Activated CD8-positive, alpha-beta memory T cell treated with anti-CD3 and anti-CD28 coated beads, Interleukin-2, amount 10 ng/mL, durations not matched to agents 7 days and 5 days (primary cell): ENCODE measurements at places on chromosomes 12 and 14.

DNA sequence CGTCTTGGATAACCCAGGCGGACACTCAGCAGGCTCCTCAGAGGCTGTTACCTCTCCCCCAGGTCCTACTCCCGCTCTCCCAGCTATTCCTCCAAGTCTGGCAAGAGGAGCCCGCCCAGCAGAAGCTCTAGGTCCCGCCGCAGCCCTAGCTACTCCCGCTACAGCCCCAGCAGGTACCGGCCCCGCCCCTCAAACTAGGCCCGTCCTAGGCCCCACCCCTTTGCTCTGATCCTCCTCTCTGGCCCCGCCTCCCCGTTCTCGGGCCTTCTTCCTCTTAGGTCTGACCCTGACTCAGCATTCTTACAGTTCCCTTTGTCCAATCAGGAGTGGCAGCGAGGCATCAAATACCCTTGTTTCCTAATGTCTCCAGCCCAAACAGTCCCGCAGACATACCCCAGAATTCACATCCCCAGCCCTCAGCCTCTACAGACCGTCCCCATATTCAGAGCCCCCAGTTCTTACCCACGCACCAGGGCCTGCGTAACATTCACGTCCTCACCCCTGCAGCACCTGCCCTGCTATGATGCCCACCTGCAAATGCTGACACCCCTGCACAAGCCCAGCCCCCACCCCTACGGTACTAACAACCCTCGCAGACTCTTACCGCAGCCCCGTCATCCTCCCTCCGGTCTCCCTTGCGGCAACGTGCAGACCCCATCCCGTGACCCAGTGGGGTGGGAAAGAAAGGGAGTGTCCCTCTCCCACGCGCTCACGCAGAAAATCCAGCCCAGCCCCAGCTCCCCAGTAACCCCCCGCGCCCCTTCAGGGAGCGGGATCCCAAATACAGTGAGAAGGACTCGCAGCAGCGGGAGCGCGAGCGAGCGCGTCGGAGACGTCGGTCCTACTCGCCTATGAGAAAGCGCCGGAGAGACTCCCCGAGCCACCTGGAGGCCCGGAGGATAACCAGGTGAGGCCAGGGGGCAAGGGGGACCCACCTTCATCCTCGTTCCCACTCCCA is 25.0 kb upstream of the HSPB8 start:
- DNase-seq, result no peak

GRCh38 chr12:124175704-124176103 is 119.2 kb upstream of the RFLNA start:
- DNase-seq, result no peak

- no peak for DNase-seq
Observed at GRCh38 chr12:77229640-77230442, 164.5 kb upstream of the E2F7 start.

DNA sequence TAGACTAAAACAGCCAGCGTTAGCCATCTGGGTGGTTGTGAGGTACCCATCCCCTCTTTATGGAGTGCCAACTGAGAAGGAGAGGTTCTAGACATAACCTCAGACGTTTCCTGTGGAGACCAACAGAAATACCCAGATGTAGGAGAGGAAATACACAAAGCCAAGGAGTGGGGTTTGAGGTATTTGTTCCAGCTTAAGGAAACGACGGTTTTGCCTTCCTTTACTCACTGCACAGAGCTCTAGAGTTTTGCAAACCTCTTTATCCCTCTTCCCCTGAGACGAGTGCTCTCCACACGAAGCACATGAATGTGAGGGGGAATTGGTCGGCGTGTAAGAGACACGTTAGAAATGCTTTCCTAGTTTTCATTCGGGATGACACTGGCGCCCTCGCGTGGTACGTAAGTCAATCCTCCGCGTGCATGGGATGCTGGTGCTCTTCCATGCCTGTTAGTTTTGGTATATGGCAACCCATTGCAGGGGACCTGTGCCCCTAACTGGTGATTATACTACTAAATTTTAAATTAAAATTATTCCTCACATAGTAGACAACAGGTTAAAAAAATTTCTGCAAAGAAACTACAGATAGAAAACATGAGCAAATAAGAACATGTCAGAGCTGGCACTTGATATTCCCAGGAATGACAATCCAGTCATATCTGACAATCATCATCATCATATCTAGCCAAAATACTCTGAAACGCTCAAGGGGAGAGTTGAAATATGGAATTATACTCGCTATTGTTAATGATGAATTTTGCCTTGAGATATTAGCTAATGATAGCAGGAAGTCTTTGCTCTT is 121.7 kb downstream of the PPM1H start:
- DNase-seq, result peak; percentile 53

DNA sequence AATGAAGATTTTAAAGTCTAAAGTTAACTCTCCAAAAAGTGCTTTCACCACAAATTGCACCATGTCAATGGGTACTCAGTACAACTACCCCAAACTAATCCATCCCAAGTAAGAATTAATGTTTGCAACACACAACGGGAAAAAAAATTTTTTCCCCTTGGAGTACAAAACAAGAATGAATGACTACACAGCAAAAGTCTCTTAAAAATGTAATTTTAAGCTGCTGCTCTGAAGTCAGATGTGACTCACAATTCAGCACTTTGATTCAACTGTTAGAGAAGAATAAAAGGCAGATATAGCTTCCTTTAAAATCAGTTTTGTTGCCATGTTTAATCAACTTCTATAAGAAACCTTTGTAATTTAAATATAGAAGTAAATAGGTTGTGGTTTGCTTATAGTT is 42.5 kb upstream of the VPS33A start:
- DNase-seq, result no peak

GRCh38 chr12:102816816-102817434 is 100.1 kb downstream of the PAH start:
- no peak for DNase-seq

DNA sequence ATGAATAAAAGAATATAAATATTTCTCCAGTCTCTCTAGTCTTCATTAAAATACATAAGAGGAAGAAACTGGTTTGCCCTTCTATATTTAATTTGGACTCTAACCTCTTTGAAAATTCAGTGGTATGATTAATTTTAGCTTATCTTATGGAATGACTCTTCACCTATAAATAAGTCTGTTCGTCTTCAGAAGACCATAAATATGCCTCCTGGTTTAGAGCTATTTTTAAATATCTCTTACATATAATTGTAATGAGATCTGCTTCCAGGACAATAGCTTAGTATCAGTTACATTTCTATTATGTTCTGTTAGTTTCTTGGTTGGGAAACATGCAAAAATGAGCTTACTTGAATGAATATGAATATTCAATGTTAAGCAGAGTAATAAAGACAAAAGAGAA is 257.5 kb upstream of the HMGA2 start:
- no peak for DNase-seq
